Activated T-helper 1 cell treated with Interleukin-2 at 50 U/mL for 16 hours (primary cell): ENCODE measurements at places on chromosomes 5 and 9.

GRCh38 chr5:67013719-67014118 is 182.9 kb downstream of the CD180 start:
- DNase-seq = no peak

- no peak for DNase-seq
Measured at GRCh38 chr5:154077696-154078095, 38.9 kb downstream of the MFAP3 start.

DNA sequence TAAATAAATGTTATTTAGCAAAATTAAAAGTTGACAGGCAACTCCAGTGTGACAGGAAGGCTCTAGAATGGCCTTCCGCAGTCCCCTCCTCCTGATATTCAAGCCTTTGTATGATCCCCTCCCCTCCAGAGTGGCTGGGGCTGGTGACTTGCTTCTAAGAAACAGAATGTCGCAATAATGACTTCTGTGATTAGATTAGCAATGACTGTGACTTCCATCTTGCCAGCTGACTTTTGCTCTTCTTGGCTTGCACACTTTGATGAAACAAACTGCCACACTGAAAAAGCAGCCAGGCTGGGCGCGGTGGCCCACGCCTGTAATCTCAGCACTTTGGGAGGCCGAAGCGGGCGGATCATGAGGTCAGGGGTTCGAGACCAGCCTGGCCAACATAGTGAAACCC is 106.5 kb upstream of the LARP1 start:
- no peak for DNase-seq

GRCh38 chr9:129021091-129021490 is 7.0 kb downstream of the SH3GLB2 start:
- DNase-seq = no peak

DNA sequence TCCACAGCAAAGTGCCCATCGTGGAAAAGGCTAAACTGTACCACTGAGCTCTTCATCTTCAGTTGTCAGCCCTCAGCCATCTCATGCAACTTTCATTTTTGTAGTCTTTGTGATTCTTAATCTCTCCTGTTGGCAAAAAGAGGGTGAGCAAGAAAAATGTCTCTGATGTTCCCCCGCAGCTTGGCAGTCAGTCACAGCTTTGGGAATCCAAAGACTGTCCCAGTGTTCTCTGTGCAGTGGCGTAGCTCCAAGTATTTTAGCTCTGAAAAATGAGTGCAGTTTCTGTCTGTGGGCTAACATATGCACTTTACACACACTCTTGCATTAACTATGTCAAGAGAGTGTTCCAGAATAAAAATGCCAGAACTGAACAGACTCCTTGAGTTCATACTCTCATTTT is 372.2 kb downstream of the TMEM232 start:
- DNase-seq = no peak

DNA sequence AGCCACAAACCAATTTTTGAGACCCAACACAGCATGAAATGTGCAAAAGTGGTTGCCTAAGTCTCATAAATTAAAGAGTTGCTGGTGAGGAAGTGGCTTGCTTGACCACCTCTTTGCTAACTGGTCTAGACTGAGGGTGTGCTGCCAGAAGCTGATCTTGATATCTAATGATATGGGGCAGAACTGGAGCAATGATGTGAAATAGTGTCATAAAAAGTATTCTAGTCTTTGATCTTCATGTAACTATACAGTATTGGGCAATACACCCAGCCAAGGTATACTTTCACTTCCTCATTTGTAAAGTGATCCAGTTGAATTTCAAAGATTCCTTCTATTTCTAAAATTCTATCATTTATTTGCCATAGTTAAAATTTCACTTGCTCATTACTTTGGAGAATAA is 5.9 kb upstream of the YTHDC2 start:
- no peak for DNase-seq

DNA sequence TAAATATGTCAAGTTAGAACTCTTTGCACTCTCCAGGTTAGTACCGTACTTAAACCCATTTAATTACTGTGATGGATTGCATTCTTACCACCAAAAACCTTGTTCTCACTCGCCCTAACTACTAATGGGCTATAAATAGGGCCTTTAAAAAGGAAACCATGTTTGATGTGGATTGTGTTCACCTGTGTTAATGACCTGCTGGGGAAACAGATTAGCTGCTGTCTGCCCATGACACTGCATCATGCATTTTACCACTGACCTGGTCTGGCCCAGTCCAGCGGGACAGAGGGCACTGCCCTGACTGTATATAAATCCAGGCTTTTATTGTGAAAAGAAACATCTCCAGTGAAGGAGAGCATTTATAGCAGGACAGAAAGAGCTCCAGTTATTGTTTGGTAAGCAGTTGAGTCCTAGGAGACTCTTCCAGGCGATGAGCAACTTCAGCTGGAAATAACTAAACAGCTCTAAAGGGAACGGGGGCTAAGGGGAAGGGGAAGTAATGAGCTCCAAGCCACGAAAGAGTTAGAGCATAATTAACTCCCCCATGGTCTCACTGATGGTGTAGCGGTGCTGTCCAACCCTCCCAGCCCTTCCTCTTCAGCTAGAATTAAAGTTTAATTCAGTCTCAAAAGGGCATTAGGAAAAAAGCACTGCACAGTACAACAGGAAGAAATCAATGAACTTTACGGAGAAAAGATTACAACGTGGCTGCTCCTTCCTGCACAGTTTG is 303.1 kb downstream of the ENC1 start:
- DNase-seq = no peak

- no peak for DNase-seq
Measured at GRCh38 chr9:122226758-122227574, 1.8 kb downstream of the LHX6 start.

GRCh38 chr5:23385036-23385435 is 122.4 kb upstream of the PRDM9 start:
- no peak for DNase-seq

GRCh38 chr9:75176037-75176436 is 87.7 kb downstream of the OSTF1 start:
- DNase-seq = no peak

- DNase-seq = no peak
Measured at GRCh38 chr9:129172816-129173215, 5.2 kb downstream of the IER5L start.

GRCh38 chr9:108724652-108725051 is 131.1 kb downstream of the ACTL7B start:
- no peak for DNase-seq

DNA sequence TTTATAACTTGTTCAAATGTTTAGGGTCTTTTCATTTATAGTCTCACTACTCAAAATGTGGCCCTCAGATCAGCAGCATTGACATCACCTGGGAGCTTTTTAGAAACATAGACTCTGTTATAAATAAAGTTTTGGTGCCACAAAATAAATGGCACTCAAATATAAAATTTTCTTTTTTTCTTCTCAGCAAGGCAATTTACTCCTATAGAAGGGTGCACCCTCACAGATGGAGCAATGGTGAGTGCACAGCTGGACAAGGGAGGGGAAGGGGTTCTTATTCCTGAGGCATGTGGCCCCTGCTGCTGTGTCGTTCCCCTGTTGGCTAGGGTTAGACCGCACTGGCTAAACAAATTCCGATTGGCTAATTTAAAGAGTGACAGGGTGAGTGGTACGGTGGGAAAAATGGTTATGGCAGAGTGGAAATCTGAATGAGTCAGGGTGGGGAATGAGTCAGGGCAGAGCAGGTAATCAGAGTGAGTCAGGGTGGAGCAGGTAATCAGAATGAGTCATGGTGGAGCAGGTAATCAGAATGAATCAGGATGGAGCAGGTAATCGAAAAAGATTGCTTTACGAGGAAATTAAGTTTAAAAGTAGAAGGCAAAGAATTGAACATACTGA is 31.8 kb upstream of the C7 start:
- no peak for DNase-seq

- DNase-seq = no peak
Measured at GRCh38 chr5:60455589-60455988, 244.4 kb downstream of the DEPDC1B start.

DNA sequence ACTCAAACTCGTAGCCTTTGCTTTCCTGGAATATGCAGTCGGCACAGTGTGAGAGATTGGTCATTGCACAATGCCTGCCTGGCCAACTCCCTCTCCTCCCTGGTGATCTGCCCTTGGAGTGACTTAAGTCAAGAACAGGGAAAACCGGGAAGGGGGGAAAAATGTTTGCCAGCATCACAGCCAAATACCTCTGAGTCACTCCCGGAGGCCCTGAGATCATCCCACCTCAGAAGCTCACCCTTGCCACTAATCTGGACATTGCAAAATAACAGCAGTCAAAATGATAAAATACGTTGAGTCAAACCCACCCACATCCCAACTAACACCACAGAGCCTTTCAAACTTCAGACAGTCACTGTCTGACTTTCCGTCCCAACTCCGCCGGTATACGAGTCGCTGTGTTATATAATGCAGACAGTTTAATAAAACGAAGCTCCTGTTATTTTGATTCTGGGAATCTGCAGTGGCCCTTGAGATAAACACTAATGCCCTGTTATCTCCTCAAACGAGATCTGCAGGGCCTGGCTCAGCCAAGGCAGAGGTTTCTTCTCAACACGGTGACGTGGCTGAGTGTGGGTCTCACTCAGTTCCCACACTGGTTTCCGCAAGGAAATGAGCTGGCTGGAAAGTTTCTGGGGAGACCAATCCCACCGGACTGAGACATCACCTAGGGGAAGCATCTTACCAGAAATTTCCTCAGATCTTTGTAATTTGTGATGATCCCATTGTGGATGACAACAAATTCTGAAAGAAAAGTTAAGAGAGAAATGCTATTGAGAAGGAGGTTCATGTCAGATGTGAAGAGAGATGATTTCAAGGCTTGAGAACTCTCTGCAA is 22.1 kb downstream of the GFPT2 start:
- DNase-seq = no peak

- DNase-seq = no peak
Measured at GRCh38 chr5:153122403-153122802, 368.1 kb upstream of the GRIA1 start.

DNA sequence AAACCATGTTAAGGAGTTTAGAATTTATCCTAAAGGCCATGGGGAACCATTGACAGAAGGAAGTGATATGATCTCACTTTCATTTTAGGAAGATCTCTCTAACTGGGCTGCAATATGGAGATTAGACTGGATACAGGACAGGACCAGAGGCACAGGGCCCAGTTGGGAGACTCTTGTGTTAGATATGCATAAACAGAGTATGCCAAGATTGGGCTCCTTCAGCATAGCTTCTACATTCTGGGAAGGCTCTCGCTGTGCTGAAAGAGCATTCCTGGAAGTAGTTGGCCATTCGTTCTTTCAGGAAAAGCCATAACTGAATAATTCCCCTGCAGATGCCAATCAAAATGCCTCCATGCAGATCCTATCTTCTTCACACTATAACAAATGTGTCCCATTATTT is 204.5 kb downstream of the CWC27 start:
- DNase-seq = no peak

- no peak for DNase-seq
Measured at GRCh38 chr5:173458828-173459609, 130.8 kb upstream of the STC2 start.

DNA sequence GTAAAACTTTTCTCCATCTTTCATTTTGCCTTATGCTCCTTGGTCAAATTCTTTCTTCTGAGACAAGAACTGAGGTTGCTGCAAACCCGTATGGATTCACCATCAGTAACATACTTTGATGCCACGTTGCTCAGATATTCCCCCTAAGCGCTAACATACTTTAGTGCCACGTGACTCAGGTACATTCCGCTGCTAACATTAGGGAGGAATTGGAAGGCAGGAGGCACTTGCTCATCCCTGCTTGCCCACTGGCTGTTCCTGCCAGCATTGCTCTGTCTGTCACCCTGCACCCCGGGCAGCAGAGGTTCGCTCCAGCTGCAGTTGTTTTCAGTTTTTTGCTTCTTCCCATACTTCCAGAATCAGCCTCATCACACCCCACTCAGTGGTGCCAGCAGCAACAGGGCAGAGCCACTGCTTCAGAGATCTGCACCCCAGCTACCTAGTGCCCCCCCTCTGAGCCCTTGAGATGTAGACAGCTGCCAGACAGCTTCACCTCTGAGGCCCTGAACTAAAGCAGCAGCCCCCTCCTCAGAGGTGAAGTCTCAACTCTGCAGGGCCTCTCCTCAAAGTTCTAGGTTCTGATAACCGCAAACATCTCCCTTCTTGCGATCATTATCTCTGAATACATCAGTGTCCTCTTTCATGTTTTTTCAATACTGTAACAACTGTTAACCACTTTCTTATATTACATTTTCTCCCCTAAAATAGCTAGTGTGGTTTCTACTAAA is 228.0 kb upstream of the KIF2A start:
- DNase-seq = no peak

DNA sequence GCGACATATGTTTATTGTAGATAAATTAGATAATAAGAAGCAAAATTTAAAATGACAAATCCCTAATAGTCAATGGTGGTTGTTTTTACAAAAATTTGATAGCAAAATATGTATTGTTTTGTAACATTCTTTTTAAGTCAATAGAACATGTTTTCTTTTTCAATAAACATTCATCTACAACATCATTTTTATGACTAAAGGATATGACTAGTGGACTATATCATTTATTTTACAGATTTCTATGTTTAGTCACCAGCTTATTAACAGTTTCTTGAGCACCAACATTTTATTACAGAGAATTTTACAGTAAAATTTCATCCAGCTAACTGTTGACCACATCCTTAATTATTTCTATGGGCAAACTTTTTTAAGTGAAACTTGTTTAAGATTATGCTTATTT is 114.7 kb upstream of the IL7R start:
- no peak for DNase-seq

- DNase-seq = no peak
Measured at GRCh38 chr5:133519191-133519590, 93.2 kb downstream of the FSTL4 start.

DNA sequence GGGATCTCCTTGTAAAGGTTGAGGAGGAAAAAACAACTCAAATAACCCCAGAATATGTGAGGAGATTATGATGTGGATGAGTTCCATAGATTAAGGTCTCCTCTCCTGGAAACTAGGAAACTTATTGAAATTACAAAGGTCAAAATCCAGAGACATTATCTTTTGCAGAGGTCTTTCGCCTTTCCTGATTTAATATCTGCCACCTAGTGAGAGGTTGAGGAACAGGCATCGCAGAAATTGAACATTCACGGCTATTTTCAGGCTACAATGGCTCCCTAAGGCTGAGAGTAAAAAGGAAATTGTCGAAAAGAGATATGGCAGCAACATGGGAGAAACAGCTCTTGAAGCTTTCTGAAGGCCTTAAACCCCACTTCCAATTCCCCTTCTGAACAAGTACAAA is 127.5 kb upstream of the PLCXD3 start:
- DNase-seq = no peak

- no peak for DNase-seq
Measured at GRCh38 chr9:101148344-101148743, 119.8 kb downstream of the PLPPR1 start.

DNA sequence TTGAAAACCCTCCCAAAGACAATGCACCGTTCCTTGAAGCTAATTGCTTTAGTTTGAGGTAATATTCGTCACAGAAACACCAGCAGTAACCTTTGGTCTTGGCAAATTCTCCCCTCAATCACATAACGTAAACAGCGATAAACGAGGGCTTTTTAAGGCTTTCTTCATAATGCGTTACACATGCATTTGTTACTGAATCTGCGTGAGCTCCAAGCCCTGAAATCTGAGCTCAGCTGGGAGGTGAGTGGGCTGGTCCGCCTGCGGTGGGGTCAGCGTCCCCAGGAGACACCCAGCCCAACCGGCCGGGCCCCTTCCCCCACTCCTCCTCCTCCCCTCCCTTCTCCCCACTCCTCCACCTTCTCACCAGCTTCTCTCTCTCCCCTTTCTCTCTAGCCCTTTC is 91.1 kb downstream of the BARX1 start:
- no peak for DNase-seq

- no peak for DNase-seq
Measured at GRCh38 chr9:76474419-76474818, 15.4 kb downstream of the GCNT1 start.

GRCh38 chr5:175706499-175706898 is 48.6 kb downstream of the HRH2 start:
- DNase-seq = no peak
